ENCODE measurements at places on chromosomes 13 and 19. TPM values are rescaled to one million over a fixed set of nuclear protein-coding genes. Genes with fewer than 3 reads are reported as not detected.
A peak's percentile ranks its signal among the peaks of the same experiment; 100 is the strongest.

PDCD5 gene
- total RNA-seq = 73.2 TPM

CEACAM19 gene
- 18.8 TPM for total RNA-seq

SIGLEC7 gene
- total RNA-seq = 0.87 TPM

CD70 gene
- total RNA-seq = not detected

RUBCNL gene
- total RNA-seq = 18.3 TPM

- no peak for DNase-seq
Measured at GRCh38 chr13:108787700-108788414, 158.4 kb downstream of the MYO16 start.

DNA sequence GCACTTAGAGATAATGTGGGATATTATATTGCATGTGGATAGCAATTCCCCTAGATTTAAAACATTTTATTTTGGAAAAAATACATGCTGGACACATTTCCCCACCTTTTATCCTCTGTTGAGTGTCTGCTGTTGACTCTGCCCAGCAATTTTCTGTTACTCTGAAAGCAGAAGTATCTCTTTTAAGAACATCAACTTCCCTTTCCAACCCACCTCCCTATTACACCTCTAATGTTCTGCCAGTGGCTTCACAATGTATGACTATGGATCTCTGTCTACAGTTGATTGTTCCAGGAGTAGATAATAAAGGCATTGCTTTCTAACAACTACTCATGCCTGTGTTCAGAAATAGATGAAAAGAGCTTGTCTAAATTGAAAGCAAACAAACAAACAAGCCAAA is 754.8 kb upstream of the SLITRK6 start:
- DNase-seq = no peak

- DNase-seq = peak; percentile 64
Measured at GRCh38 chr13:29743201-29743786, 107.1 kb downstream of the UBL3 start.

- DNase-seq = no peak
Measured at GRCh38 chr19:28485292-28485691, 727.7 kb downstream of the UQCRFS1 start.

Data from tibial nerve (tissue), 4 donors.